ENCODE measurements at places on chromosomes 6 and 20. TPM values are rescaled to one million over a fixed set of nuclear protein-coding genes. Genes with fewer than 3 reads are reported as not detected.

The ANKEF1 gene
- 0.25 TPM for total RNA-seq

The SEL1L2 gene
- total RNA-seq: not detected

DNA sequence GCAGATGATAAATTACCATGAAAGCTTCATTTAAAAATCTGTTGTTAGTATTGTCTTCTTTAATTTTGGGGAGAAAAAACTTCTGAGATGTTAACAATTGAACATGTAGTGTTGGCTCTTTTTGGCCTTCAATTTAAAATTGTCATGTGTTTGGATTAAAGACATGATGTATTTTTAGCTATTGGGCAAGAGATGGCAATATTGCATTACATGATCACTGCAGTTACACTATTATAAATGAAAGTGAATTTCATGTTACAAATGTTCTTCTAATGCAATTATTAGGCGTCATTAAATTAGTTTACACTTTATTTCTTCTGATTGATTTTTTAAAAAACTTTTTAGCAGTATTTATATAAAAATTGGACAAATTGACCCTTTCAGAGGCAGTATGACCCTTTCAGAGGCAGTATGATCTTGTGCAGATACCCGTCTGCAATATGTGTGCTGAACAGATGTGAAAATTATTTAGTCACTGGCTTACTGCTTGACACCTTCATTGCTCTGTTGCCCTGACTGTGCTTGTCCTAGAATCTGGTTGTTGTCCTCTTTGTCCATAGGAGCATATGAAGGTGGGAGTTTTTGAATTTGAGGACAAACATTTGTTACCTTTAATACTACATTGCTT is 25.8 kb downstream of the CDKAL1 start:
- no peak overlapping the region for H3K4me3 ChIP-seq
- H3K4me1 ChIP-seq: peaks cover 17% of the 10 kb centered on the region
- no peak for DNase-seq
- no peak overlapping the region for H3K27ac ChIP-seq

- no peak for DNase-seq
- H3K4me3 ChIP-seq: no peak overlapping the region
- no peaks in the 10 kb centered on the region for H3K4me1 ChIP-seq
Measured at GRCh38 chr6:131744432-131745287, 33.8 kb upstream of the CTAGE9 start.

The TNNC2 gene
- total RNA-seq: 0.28 TPM

GRCh38 chr6:35804996-35805736 is at the start of gene LHFPL5:
LHFPL5 (plus strand) TSS chr6:35805352; CDS start chr6:35805671, 319 bp downstream.
- H3K27me3 ChIP-seq: peaks cover under 1% of the 10 kb centered on the region
- no peak within 1 kb of the TSS for H3K4me3 ChIP-seq
- no peak within 1 kb of the TSS for H3K27ac ChIP-seq

The SLC22A7 gene
- total RNA-seq: not detected

DNA sequence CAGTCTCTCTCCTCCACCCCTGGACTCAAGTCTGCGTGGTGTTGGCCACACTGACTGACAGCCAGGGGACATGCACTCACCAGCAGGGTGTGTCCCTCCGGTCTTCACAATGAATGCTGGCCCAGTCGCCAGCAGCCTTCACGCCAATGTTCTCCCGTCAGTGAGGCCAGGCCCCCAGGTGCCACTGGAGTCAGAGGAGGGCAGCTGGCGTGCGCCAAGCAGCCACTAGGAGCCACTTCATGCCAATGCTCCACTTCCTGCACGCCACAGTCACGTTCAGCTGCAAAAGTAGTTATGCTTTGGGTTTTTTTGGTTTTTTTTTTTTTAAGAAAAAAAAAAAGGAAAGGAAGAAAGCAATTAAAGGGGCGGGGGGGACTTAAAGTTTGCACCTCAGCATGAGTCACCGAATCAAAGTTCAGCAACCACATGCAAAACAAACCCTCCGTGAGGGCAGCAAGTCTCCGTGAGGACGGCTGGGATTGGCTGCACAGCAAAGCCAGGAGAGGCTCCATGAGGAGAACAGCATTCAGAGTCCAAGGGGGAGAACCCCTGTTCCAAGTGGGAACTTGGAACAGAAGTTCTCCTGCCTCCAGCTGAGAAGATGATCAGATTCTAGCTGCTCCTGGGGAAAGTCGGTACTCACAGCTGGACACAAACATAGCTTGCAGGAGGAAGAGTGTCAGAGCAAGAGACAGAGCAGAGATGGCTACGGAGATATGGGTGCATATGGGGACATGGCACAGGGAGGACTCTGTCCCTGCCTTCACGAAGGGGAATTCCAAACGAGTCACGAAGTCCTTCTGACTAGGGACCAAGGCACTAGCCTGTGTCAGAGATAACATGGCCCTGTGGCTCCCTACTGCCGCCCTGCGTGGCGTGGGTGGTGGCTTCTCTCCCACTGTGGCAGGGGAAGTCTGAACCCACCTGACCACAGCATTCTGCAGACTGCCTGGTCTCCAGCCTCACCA is at the start of gene ZC3H12D:
TSS of gene ZC3H12D (minus strand) at position 282 of the 968 bp plus-strand sequence. CDS start 10,471 bp downstream, outside the sequence.
- H3K4me3 ChIP-seq: peak within 1 kb of the TSS; percentile 79
- peaks cover 11% of the 10 kb centered on the region for H3K36me3 ChIP-seq
- H3K27me3 ChIP-seq: no peaks in the 10 kb centered on the region
- DNase-seq: peak; percentile 70
- H3K27ac ChIP-seq: peak within 1 kb of the TSS; percentile 99
- peaks cover 53% of the 10 kb centered on the region for H3K4me1 ChIP-seq

DNA sequence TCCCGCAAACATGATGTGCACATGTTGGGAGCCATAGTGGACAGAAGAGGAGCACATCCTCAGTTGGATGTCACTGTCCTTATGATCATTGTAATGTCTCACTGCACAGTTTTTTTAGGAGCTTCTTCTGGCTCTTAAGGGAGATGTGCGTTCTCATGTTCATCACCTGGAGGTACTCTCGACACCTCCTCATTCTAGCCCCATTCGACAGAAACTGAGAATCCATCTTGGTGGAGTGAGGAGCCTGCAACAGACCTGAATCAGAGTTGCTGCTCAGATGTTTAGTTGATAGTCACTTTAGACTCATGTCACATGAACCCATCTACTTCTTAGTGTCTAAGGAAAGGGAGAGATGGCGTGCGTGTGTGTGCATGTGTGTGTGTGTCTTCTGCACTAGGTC is 2.3 kb upstream of the BMP6 start:
- H3K36me3 ChIP-seq: no peaks in the 10 kb centered on the region
- DNase-seq: no peak
- H3K4me1 ChIP-seq: peaks cover 16% of the 10 kb centered on the region
- H3K27me3 ChIP-seq: peaks cover 55% of the 10 kb centered on the region
- no peak overlapping the region for H3K27ac ChIP-seq

The KIF16B gene
- total RNA-seq: 6.8 TPM

GRCh38 chr20:46581391-46581790 is 30.9 kb upstream of the OCSTAMP start:
- no peak overlapping the region for H3K27ac ChIP-seq
- DNase-seq: no peak
- no peaks in the 10 kb centered on the region for H3K4me1 ChIP-seq
- no peaks in the 10 kb centered on the region for H3K36me3 ChIP-seq
- no peak overlapping the region for H3K4me3 ChIP-seq

GRCh38 chr6:137522831-137523230 is 28.6 kb upstream of the OLIG3 start:
- H3K4me1 ChIP-seq: no peaks in the 10 kb centered on the region
- H3K4me3 ChIP-seq: no peak overlapping the region
- DNase-seq: no peak
- H3K27me3 ChIP-seq: peaks cover 42% of the 10 kb centered on the region

The DNAAF9 gene
- 2.3 TPM for total RNA-seq

The C20orf141 gene
- not detected for total RNA-seq

The C6orf118 gene
- not detected for total RNA-seq

GRCh38 chr20:20843982-20844381 is 131.5 kb upstream of the RALGAPA2 start:
- no peak overlapping the region for H3K4me3 ChIP-seq
- no peak for DNase-seq
- no peaks in the 10 kb centered on the region for H3K36me3 ChIP-seq
- no peak overlapping the region for H3K27ac ChIP-seq
- no peaks in the 10 kb centered on the region for H3K4me1 ChIP-seq

GRCh38 chr20:47317127-47317895 is 39.2 kb downstream of the ZMYND8 start:
- peak; percentile 38 for DNase-seq
- no peaks in the 10 kb centered on the region for H3K27me3 ChIP-seq
- H3K27ac ChIP-seq: peak overlapping the region; percentile 87
- H3K4me3 ChIP-seq: no peak overlapping the region
- peaks cover 51% of the 10 kb centered on the region for H3K4me1 ChIP-seq
- H3K36me3 ChIP-seq: peaks cover 21% of the 10 kb centered on the region

The CARMIL1 gene
- total RNA-seq: 1.9 TPM

The LAMA5 gene
- 3.1 TPM for total RNA-seq

The VAPB gene
- total RNA-seq: 36.2 TPM

DNA sequence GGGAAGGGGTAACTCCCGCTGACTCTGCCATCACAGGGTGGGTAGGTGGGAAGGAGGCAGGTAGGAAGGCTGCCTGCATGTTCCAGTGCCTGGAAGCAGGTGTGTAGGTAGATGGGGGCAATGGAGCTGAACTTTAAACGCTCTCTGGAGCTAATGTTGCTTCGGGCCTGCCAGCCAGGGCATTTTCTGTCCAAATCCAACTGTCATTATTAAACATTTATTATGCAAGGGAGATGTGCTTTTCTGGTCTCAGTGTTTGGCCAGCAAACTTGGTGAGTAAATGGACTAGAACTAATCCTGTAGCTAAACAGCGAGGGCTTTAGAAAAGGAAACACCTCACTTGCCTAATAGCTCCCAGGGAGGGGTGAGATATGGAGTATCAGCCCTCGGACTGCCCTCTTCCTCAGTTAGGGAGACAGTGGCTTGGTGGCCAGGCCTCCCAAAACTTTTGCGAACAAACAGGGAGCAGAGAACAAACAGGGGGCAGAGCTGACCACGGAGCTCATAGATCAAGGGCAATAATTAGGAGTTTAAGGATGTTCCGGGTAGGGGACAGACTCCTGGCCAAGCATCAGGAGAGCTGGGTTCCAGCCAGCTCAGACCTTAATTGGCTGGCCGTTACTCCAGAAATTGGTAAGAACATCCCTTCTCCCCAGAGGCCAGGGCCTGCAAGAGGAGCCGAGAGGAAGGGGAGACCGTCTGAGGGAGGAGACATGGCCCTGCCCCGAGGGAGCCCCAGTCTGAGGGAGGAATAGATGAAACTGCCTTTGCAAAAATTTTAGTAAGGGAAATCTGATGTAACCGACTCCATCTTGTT is 131.1 kb downstream of the VEGFA start:
- no peak overlapping the region for H3K4me3 ChIP-seq
- no peaks in the 10 kb centered on the region for H3K36me3 ChIP-seq
- H3K27ac ChIP-seq: no peak overlapping the region

The GRM1 gene
- not detected for total RNA-seq

The C4B gene
- 4.2 TPM for total RNA-seq

The ADGRF5 gene
- total RNA-seq: not detected

The WFDC10B gene
- total RNA-seq: not detected

All from activated T-helper 2 cell treated with anti-CD3 and anti-CD28 coated beads, Interferon-gamma antibody, Interleukin-2, Interleukin-4, amounts not matched to agents 10 μg/mL and 5 μg/mL and 100 μg/mL, durations not matched to agents 14 hours and 24 hours and 36 hours (primary cell).